ENCODE measurements at places on chromosomes 1 and 21.

DNA sequence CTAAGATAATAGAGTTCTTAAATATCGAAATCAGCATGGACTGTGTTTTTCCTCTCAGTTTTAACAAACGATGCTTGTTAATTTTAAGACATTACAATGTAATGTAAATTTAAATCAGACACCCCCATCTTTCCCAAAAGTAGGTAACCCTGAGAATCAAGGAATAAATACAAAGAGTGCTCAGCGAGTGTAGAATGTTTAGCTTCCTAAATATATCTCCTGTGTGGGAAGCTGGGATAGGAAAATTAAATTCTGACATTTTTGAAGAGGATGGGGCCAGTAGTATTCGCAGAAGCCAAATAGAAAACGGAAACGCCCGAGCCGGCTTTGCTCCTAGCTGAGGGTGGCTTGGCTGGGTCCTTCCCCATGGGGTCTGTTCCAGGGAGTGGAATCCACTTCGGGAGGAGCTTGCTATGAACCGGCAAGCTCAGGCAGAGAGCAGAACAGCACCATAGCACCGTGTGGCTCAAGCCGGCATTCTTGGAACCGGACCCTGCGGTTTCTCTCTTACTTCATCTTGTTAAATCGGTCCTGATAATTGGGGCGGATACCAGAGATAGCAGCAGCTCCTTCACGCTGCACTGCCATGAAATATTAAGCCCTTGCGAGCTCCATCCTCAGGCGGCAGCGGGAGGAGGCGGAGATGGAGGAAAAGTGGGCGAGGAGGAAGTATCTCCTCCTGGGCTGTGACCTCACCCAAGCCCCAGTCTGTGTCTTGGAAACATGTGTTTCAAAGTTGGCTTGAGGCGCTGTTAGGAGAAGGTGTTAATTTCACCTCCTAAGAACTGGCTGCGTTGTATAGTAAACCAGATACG, 24.9 kb downstream of the MAP3K7CL start:
- DNase-seq, result no peak

DNA sequence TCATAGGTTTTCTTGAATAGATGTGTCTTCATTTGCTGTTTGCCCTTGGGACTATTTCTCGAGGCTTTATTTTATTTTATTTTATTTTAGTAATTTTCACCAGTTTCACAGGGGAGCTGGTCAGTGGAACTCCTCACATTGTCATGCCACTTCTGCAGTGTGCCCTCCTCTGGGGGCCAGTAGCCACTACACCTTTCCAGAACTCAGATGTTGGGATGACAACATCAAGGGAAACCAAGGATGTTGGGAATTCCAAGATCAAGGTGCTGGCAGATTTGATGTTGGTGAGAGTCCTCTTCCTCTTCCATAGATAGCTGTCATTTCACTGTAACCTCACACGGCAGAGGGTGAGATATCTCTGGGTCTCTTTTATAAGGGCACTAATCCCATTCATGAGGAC, 35.5 kb downstream of the SLC26A9 start:
- DNase-seq, result no peak

DNA sequence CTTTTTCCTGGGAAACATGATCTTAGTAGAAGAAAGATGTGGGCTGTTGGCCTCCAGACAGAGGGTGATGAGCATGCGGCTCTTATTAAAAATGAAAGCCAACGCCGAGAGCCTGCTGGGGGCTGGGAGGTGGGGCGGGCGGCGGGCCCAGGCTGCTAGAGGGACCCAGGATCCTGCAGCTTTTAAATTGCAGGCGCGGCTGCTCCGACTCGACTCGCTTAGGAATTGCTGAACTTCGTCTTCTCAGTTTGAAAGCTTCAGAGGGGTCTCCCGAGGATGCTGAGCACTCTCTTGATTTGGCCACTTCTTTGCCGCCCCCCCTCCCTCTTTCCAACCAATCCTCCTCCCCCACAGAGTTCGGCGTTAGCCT, 1.2 kb downstream of the AGPAT3 start:
- peak; percentile 78 for DNase-seq

DNA sequence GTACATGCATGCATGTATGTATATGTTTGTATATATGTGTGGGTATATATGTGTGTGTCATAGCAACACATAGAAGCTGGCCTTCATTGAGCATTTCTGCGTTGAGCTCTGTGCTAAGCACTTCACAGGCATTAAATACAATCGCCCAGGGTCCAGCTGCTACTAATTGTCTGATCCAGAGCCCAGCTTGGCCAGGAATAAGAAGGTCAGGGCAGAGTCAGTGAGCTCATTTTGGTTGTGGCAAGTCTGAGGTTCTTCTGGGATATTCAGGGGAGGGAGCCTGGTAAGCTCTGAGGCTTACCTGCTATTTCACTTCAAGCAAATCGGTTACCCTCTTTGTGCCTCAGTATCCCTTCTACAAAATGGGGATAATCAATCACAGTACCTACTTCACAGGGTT, 59.6 kb downstream of the FOXO6 start:
- no peak for DNase-seq

DNA sequence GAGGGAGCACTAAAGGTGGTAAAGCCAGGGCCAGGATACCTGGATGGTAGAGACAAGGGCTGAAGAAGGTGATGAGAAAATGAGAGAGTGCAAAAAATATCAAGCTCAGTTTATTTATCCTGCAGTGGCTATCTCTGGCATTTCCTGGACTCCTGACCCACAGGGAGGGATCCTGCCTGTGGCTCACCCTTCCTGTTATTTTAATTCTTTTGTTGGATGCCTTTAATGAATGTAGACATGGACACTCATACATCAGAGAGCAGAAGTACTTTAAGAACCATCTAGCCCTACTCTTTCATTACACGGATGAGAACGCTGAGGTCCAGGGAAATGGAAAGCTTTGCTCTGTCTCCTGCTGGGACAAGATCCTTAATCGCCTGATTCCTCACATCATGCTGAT, 20.6 kb downstream of the JUN start:
- no peak for DNase-seq

- no peak for DNase-seq
Measured at GRCh38 chr1:1517973-1518620, 6.1 kb downstream of the ATAD3A start.

DNA sequence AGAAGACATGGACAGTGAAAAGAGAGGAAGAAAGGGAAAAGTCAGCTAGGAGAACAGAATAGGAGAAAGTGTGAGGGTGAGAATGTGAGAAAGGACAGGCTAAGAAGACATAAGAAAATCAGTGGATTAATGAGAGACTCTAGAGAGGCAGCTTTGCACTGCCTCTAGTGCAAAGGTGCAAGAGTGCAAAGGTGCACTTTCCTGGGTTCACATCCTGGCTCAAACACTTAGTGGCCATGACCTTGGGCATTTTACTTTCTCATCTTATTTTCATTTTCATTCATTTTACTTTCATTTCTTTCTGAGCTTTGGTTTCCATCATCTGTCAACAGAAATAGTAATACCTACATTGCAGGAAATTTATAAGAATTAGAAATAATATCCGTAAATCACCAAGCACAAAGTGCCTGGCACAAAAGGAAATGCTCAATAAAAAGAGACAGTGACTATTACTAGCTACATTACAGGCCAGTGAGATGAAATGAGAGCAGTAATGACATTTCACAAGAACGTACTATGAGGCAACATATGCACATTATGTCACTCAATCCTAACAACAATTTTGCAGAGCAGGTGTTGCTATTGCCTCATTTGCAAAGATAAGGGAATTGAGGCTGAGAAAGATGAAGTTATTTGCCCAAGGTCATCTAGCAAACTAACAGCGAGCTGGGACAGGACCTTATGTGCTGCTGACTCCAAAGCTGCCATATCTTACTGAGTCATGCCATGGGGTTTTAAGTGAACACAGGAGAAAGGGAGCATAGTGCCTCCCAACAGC, 107.0 kb upstream of the TLR5 start:
- no peak for DNase-seq

DNA sequence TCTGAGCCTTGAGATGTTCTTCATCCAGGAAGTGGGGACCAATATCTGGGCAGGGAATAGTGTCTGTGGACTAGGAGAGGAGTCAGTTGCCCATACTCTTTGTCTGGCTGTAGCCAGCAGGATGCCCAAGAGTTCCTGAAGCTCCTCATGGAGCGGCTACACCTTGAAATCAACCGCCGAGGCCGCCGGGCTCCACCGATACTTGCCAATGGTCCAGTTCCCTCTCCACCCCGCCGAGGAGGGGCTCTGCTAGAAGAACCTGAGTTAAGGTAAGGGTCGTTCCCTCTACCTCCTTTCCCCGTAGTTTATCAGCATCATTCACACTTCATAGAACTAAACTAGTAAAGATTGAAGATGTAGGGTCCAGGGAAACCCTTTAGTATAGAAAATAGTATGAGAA, 3.4 kb upstream of the PPOX start:
- DNase-seq, result no peak

GRCh38 chr1:60847855-60848582, 234.3 kb upstream of the NFIA start:
- DNase-seq, result no peak

GRCh38 chr1:210465150-210465549, 136.4 kb downstream of the HHAT start:
- DNase-seq, result no peak

- DNase-seq, result no peak
Measured at GRCh38 chr1:29050166-29050565, 73.5 kb downstream of the TMEM200B start.

- no peak for DNase-seq
Measured at GRCh38 chr1:84060781-84061180, 61.8 kb upstream of the TTLL7 start.

GRCh38 chr1:65924471-65924870, 131.8 kb downstream of the PDE4B start:
- DNase-seq, result no peak

Data from activated CD4-positive, alpha-beta T cell treated with anti-CD3 and anti-CD28 coated beads, Interleukin-2, Interleukin-6, amounts not matched to agents 100 ng/mL and 50 ng/mL, durations not matched to agents 16 hours and 8 hours (primary cell).